ENCODE measurements at places on chromosomes 7 and 10.
A peak's percentile ranks its signal among the peaks of the same experiment; 100 is the strongest.

DNA sequence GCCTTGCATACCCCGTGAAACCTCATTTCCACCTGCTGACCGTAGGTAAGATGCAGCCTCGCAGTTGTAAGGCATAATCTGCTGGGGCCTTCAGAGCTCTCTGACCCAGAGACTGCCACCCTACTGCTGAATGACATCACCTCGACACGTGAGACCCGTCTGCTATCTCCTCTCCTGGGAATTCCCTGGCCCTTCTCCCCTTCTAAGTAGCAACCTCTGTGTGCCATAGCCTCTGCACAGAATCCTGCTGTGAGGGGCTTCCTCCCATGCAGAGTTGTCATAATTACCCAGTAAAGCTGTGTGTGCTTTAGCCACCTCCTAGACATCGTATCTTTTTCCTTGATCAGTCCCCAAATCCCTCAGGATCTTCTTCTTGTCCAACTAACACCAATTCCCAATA is 106.7 kb downstream of the CACNB2 start:
- DNase-seq, result no peak

- DNase-seq, result no peak
Observed at GRCh38 chr10:126099366-126099765, 203.0 kb downstream of the FANK1 start.

DNA sequence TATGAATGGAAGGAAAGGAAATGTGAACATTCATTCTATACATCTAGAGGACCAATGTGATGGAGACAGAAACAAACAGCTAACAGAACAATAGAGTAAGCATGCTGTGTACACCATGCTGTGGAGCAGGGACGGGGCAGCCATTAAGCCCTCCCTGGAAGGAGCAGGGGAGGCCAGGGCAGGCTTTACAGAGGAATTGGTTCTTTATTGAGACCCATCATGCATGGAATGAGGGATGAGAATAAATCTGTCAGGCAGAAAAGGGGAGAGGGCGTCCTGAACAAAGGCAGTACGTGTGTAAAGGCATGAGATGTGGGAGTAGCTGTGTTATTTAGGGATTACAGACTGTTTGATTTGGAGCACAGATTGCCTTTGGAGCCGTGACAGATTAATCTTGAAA is 35.2 kb downstream of the STK17A start:
- no peak for DNase-seq

GRCh38 chr10:930625-931325 is 730 bp downstream of the LARP4B start:
- no peak for DNase-seq

DNA sequence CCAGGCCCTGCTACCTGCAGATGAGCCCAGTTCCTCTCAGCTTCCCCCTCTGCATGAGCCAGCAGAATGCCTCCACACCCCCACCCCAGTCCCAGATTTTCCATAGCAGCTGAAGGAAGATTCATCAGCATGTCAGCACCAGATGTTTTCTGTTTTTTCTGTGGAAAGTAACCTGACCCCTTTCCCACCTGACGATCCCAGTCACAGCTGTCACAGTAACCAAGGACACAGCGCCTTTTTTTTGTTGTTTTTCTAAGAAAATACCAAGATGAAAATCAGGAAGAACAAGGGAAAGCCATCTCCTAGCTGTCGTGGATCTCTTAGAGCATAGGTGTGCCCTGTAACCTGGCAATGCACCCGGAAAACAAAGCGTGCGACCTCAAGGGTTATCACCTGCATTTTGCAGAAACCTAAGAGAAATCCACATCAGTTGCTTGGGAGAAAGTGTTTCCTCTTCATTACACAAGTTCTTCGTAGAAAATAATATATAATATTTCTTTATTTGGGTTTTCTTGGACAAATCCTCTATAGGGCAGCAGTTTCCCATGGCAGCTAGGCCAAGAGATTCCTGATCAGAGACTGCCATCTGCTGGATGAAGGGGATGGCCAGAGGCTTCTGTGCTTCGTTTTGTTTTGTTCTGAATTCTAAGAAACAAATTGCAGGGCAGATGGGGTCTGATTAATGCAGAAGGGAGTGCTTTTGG is 401.9 kb downstream of the TNS3 start:
- DNase-seq, result peak; percentile 33

All from AG09309 (cell line).